ENCODE measurements at places on chromosomes 7 and 10.

DNA sequence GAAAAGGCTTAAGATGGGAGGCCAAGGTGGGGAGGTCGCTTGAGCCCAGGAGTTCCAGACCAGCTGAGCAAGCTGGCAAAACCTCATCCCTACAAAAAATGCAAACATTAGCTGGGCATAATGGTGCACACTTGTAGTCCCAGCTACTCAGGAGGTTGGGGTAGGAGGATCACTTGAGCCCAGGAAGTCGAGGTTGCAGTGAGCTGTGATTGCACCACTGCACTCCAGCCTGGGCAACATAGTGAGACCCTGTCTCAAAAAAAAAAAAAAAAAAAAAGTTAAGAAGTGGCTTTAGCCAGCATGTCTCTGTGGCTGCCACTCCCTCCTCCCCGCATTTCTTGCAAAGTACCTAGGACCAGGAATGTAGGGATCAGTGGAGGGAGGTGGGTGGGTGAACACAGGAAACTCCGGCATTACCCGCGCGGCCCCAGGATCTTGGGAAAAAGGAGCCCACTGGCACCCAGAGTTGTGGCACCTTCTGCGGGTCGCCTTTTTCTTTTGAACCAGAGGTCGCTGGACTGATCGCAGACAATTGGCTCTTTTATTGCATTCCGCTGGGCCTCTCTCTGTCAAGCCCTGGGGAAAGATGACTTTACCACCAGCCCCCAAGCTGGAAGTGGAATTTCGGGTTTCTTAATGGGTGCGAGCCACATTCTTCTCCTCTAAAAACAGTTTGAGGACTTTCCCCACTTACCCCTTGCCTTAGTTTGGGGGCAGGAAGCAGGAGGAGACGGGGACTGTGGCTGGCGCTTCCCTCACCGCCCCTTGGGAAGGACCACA, 3.5 kb downstream of the VGF start:
- no peak for DNase-seq

GRCh38 chr7:110888641-110889040, 202.3 kb upstream of the LRRN3 start:
- no peak for DNase-seq

DNA sequence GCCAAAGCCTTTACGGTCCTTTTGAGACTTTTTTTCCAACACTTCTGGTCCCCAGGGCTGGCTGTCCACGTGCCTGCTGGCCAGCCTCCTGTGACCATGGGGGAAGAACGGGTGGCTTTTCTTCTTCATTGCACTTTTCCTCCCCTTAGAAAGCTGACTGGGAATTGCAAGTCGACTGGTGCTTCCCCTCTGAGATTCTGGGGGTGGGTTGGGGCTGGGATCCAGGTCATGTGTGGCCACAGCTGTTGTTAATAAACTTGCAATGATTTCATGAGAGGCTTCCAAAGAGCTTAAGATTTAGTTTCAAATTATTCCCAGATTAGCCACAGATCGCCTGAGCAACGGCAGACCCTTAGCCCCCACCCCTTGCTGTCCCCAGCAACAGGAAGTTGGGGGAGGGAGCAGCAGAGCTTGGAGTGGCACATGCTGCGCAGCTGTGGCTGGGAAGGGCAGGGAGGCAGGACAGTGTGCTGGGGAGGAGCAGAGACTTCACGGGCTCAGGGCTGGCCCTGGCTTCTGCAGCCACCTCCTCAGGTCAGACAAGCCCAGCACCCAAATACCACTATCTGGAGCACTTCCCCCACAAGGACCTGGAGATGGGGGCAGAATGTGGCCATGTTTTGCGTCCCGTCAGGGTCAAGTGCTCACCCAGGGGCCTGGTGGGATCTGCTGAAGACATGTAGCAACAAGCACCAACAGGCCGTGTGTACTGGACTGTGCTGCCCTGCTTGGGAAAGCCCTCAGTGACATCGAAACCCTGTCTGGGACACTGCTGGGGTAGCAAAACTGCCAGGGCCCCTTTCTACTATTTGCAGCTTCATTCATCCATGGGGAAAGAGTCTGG, 147.1 kb downstream of the RNF216 start:
- DNase-seq, result no peak

DNA sequence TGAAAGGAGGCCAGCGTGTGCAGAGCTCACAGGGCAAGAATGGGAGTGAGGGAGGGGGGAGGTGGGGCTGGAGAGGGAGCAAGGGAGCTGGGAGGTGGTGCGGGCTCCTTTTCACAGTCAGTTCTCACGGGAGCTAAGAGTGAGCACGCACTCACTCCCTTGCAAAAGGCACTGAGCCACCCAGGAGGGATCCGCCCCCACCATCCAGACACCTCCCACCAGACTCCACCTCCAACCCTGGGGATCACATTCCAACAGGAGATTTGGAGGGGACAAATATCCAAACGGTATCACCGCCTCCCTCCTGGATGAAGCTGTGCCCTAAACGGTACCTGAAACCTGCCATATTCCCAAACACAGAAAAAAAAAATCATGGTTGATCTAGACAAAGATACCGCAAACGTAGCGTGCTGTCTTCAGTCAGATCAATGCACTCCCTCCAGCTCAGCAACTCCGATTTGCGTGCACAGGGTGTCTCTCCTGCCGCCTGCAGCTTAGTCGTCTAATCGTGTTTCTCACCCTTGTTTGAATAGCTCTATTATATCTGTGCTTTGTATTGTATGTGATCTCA, 20.3 kb upstream of the PRKAG2 start:
- DNase-seq, result no peak

DNA sequence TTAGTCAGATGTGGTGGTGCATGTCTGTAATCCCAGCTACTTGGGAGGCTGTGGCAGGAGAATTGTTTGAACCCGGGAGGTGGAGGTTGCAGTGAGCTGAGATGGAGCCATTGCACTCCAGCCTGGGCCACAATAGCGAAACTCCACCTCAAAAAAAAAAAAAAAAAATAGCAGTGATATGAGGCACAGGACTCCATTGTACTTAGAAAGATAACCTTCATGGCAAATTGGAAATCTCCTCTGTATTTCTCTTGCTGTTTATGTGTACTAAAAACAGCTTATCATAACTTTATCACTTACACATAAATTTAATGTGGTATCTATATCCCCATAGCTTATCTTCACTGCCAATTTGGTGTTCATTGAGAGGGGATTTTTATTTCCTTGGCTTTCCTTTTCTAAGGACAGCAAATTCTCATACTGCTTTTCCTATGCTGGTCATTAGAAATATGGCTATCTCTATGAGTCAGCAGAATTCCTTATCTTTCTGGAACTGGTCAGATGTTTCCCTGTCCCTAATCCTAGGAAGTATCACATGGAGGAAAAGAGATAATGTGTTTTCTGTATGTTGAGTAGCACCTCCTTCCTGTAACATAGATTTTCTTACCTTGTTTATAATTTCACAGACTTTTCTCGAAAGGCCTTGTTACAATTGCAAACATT, 40.6 kb upstream of the ZEB1 start:
- DNase-seq, result no peak

GRCh38 chr10:49260644-49261296, 38.2 kb upstream of the C10orf71 start:
- no peak for DNase-seq

All from activated CD8-positive, alpha-beta memory T cell treated with anti-CD3 and anti-CD28 coated beads for 4 hours (primary cell).